ENCODE measurements at places on chromosomes 3 and 15. TPM values are rescaled to one million over a fixed set of nuclear protein-coding genes. Genes with fewer than 3 reads are reported as not detected.
A peak's percentile ranks its signal among the peaks of the same experiment; 100 is the strongest.

The ZNF80 gene
- not detected for total RNA-seq

The ECE2 gene
- total RNA-seq = not detected

The SERPINI1 gene
- 1.0 TPM for total RNA-seq

GRCh38 chr3:16090024-16090423 lies 84.5 kb upstream of the GALNT15 start:
- no peaks in the 10 kb centered on the region for H3K4me1 ChIP-seq
- DNase-seq = no peak
- peaks cover 8% of the 10 kb centered on the region for H3K27me3 ChIP-seq
- no peak overlapping the region for H3K4me3 ChIP-seq
- no peak overlapping the region for H3K27ac ChIP-seq
- H3K36me3 ChIP-seq = no peaks in the 10 kb centered on the region

DNA sequence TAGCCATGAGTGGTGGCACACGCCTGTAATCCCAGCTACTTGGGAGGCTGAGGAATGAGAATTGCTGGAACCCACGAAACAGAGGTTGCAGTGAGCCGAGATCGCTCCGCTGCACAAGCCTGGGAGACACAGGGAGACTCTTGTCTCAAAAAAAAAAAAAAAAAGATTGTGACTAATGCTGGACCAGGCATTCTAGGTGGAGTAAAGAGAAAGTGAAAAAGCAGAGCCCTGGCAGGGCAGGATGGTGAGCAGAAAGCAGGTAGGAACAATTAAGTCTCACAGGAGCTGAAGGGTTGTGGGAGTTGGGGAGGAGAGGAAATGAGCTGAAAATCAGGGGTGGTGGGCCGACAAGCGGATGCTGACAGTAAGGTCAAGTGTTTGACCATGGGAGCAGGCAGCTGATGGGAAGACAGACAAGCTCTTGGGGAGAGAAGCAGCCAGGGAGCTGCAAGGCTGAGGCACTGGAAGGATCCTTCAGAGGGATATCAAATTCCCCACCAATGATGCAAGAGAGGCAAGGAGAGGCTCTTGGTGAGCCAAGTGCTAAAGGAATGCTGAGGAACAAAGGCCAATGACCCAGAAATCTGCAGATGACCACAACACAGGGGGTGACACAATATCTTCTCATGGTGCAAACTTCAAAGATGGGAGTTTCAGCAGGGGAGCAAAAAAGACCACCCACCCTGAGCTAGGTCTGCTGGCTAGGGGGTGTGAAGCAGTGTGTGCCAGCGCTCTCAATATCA lies 251.1 kb downstream of the ULK4 start:
- H3K27ac ChIP-seq = peak overlapping the region; percentile 36
- H3K27me3 ChIP-seq = no peaks in the 10 kb centered on the region
- H3K4me3 ChIP-seq = no peak overlapping the region
- no peak for DNase-seq

- H3K27ac ChIP-seq = no peak overlapping the region
- H3K36me3 ChIP-seq = no peaks in the 10 kb centered on the region
- H3K4me1 ChIP-seq = peaks cover 17% of the 10 kb centered on the region
Observed at GRCh38 chr15:90154246-90154645, 46.9 kb upstream of the SEMA4B start.

DNA sequence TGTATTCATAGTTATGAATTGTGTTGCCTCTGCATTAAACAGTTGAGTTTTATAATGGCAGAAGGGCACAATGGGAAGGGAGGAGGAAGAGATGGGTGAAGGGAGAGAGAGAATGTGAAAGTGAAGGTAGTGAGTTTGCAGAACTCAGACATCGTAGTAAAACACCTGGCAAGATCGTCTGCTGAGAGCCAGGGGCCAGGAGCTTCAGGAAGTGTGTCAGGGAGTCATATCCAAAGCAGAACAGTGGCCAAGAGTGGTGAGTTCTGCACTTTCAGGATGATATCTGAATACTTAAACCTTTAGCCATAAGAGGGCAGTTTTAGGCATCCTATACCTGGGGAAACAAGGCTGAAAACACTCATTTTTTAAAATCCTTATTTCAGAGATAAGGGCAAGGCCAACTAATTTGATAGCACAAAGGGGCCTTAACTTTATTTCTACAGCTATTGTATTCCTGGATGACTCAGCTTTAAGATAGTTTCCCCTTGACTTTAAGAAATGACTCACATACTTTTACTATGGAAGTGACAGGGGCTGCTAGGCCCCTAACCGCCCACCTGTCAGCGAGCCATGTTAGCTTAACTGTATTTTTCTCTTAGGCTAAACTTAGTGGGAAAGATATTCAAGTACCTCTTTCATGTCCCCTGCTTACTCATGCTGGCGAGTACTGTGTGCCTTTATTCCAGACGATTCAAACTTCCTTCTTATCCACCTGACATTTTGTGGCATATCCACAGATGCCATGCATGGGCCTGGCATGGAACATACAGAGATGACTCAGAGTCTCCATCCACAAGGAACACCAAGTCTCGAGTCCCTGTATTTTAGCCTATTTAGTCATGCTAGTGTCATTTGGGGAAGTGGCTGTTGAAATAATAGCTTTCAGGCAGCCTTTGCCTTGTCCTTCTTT lies 53.9 kb downstream of the RLBP1 start:
- H3K4me1 ChIP-seq = peaks cover 16% of the 10 kb centered on the region
- H3K27me3 ChIP-seq = no peaks in the 10 kb centered on the region
- H3K36me3 ChIP-seq = peaks cover 2% of the 10 kb centered on the region
- DNase-seq = no peak
- no peak overlapping the region for H3K27ac ChIP-seq

The ACTRT3 gene
- total RNA-seq = 1.5 TPM

The MAP6D1 gene
- total RNA-seq = 4.9 TPM

GRCh38 chr15:77143191-77143590 lies 72.3 kb upstream of the TSPAN3 start:
- no peaks in the 10 kb centered on the region for H3K27me3 ChIP-seq
- no peak overlapping the region for H3K4me3 ChIP-seq
- H3K27ac ChIP-seq = no peak overlapping the region
- no peak for DNase-seq

The DUOXA2 gene
- not detected for total RNA-seq

DNA sequence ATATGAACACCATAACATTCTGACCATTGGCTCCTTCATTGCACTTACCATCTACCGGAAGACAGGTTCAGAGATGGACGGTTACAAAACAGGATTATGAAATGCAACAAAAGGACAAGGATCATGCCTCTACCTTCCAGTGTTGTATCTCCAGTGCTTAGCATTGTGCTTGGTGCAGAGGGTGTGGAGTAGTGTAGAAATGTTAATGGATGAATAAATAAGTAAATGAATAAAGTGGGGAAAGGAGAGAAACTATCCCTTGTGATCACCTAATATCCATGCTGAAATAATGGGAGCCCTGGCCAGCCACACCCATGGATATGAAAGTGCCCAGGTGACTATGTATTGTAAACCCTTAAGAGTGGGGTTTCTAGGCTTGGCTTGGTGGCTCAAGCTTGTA lies 344.8 kb upstream of the LMCD1 start:
- H3K4me1 ChIP-seq = no peaks in the 10 kb centered on the region
- DNase-seq = no peak
- H3K4me3 ChIP-seq = no peak overlapping the region
- H3K27ac ChIP-seq = no peak overlapping the region
- H3K27me3 ChIP-seq = no peaks in the 10 kb centered on the region

- H3K4me3 ChIP-seq = peak overlapping the region; percentile 5
- H3K27ac ChIP-seq = no peak overlapping the region
- H3K4me1 ChIP-seq = peaks cover 54% of the 10 kb centered on the region
- DNase-seq = no peak
- no peaks in the 10 kb centered on the region for H3K36me3 ChIP-seq
Observed at GRCh38 chr3:23869977-23870662, 46.7 kb downstream of the NKIRAS1 start.

DNA sequence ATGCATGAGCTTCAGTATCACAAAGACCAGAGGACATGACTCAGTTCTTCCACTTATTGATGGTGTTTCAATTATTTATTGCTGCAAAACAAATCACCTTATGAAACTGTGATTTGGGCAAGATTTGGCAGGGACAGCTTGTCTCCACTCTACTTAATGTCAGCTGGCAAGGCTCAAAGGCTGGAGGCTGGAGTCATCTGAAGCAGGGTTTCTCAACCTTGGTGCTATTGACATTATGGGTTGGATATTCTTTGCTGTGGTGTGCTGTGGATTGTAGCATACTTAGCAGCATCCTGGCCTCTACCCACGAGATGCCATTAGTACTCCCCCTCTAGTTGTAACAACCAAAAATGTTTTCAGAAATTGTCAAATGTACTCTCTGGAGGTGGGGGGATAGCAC lies 138.8 kb upstream of the PEX5L start:
- H3K27me3 ChIP-seq = no peaks in the 10 kb centered on the region
- no peak overlapping the region for H3K4me3 ChIP-seq
- H3K27ac ChIP-seq = no peak overlapping the region
- no peak for DNase-seq
- H3K4me1 ChIP-seq = no peaks in the 10 kb centered on the region

DNA sequence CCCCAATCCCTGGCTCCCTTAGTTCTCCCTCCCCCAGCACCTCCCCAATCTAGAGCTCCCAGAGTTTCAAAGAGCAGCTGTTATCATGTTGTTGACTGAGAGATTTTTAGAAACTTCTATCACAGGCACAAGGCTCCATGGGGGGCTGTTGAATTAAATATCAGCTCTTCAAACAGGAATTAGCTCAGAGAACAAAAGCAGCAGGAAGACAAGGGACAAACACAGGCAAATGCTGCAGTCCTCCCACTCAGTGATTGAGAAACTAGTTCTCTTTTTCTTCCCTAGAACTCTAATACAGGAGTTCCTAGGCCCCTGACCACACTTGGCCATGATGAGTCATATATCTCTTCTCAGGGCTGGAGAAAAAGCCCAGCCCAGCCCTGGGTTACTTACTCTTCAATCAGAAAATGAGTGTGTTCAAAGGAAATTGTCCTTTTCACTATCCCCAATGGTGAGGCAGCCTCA lies 262.1 kb downstream of the IGSF11 start:
- no peaks in the 10 kb centered on the region for H3K36me3 ChIP-seq
- H3K4me1 ChIP-seq = peaks cover 11% of the 10 kb centered on the region
- DNase-seq = no peak
- peak overlapping the region; percentile 57 for H3K27ac ChIP-seq
- no peak overlapping the region for H3K4me3 ChIP-seq
- H3K27me3 ChIP-seq = no peaks in the 10 kb centered on the region

GRCh38 chr3:185813205-185813604 lies 11.6 kb downstream of the IGF2BP2 start:
- no peak for DNase-seq
- H3K27ac ChIP-seq = no peak overlapping the region
- peaks cover 52% of the 10 kb centered on the region for H3K4me1 ChIP-seq
- no peak overlapping the region for H3K4me3 ChIP-seq
- H3K27me3 ChIP-seq = no peaks in the 10 kb centered on the region
- H3K36me3 ChIP-seq = no peaks in the 10 kb centered on the region

Measured in neural crest cell (in vitro differentiated cells).